ENCODE measurements at places on chromosomes 7 and 10.

DNA sequence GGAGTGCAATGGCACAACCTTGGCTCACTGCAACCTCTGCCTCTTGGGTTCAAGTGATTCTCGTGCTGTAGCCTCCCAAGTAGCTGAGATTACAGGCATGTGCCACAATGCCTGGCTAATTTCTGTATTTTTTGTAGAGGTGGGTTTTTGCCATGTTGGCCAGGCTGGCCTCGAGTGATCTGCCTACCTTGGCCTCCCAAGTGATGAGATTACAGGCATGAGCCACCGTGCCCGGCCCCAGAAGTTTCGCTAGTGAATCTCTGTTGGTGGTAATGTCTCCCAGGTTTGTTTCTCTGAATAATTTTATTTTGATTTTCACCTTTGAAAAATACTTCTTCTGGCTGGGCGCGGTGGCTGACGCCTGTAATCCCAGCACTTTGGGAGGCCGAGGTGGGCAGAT is 58.8 kb downstream of the ABRAXAS2 start:
- DNase-seq: no peak

DNA sequence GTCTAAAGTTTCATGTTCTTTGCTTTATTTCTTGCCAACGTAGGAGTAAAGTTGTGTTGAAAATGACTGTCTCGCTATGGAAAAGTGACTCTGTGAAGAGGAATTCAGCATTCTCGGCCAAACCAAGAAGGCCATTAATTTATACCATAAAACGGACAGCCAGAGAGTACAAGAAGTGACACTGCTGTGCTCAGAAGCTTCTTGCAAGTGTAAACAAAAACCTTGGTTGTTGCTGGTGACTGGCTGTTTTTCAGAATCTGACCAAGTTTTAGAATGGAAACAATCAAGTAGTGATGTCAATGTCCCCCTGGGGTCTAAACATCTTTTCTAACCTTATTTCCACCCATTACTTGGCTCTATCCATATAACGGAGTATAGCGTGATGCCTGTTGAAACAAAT is 201.9 kb downstream of the INHBA start:
- DNase-seq: no peak

GRCh38 chr10:116599991-116600390 is 9.2 kb downstream of the PNLIPRP1 start:
- no peak for DNase-seq

GRCh38 chr7:3482147-3482921 is 181.3 kb downstream of the SDK1 start:
- DNase-seq: no peak

GRCh38 chr10:97059006-97059871 is 126.5 kb downstream of the SLIT1 start:
- no peak for DNase-seq

DNA sequence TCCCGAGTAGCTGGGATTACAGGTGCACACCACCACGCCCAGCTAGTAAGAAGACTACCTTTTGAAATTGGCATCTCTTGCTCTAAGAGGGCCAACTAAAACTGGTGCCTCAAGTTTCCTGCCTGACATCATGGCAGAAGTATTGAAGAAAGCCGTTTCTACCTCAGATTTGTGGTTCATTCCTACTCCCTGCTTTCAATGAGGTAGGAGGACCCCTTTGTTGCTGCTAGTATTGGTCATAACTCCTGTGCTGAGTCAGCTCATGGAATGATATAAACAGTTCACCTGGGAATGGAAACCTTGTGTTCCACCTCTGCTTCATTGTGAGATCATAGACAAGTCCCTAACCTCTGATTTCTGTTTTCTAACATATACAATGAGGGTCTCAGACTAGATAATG is 82.8 kb downstream of the CDK6 start:
- DNase-seq: no peak

- no peak for DNase-seq
Observed at GRCh38 chr10:80191589-80192270, 13.6 kb downstream of the ANXA11 start.

- no peak for DNase-seq
Observed at GRCh38 chr7:99626661-99627060, 9.9 kb downstream of the ZSCAN25 start.

GRCh38 chr7:95993380-95993779 is 221.0 kb downstream of the DYNC1I1 start:
- no peak for DNase-seq

DNA sequence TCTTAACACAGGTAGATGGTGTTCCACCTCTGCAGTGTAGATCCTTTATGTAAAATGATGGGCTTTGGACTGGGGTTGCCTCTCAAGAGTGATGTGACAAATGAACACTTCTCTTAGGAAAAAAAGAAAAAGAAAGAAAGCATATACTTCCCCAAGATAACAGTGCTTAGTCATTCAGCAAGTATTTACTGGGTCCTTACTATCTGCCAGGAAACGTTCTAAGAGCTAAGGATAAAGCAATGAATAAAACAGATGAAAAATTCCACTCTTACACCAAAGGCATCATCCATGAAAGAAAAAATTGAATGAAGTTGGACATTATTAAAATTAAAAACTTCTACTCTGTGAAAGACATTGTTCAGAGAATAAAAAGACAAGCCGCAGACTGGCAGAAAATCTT is 177.3 kb downstream of the C7orf25 start:
- DNase-seq: no peak

- no peak for DNase-seq
Observed at GRCh38 chr7:105654095-105654686, 72.9 kb upstream of the EFCAB10 start.

DNA sequence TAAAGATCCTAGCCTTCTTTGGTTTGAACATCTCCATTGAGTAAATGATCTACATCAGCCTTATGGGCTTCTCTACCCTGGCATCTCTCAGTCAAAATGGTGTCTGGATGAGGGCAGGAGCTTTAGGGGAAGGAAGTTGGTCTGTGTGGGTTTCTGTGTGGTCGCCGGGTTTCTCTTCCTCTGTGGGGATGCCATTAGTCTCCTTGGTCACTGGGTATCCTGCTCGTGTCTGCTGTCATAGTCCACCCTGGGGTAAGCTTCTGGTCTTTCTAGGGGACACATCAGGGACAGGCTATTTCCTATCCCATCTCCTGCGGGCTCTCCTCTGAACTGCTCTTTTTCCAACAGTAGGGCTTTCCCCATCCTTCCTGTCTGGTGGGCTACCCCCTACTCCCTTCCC is 150.3 kb upstream of the NPY start:
- DNase-seq: no peak

DNA sequence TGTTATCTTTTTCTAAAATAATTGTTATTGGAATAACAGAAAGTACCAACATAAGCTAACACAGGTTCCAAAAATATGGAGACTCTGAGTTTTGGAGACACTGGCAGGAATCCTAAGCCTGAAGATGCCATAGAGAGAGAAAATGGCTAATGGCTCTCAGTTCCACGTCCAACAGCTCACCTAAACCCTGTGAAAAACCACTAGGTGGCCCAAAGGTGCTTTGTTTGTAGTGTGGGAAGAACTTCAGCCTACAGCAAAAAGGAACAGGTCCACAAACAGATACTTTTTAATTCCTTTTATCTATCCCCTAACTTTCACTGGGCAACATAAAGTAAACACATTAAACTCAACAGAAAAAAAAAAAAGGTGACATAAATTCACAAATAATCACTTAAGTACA is 272.3 kb downstream of the SEMA3D start:
- no peak for DNase-seq

- DNase-seq: no peak
Observed at GRCh38 chr7:4714767-4715409, 32.8 kb downstream of the FOXK1 start.

GRCh38 chr10:67476201-67476600 is 219.8 kb downstream of the CTNNA3 start:
- no peak for DNase-seq

DNA sequence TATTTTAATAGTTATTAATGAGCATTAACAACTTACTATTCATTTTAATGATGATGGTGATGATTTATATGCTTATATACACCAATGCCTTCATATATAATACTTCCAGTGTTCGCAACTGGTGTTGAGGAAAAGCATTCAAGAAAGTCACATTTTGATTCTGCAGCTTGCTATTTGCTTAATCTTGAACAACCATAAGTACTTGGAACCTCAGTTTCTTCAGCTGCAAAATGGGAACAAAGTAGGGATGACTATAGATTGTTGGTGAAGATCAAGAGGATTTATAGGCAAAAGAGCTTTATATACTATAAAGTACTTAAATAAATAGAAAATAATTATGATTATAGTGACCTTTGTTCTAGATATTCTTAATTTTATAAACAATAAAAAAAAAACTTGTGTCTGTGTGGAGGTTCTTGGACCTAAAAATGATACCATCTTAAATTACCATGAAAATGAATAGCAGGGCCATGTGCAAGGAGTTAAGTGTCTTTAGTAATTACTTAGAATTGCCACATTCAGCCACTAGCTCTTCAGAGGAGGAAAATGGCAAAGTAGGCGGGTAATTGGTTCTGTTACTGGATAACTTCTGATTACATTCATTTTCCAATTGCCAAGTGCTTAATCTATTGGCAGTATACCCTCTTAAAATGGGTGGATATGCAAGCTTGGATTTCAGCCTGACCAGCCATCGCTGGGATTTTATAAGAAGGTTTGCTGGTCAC is 4.5 kb downstream of the ARID5B start:
- DNase-seq: no peak

DNA sequence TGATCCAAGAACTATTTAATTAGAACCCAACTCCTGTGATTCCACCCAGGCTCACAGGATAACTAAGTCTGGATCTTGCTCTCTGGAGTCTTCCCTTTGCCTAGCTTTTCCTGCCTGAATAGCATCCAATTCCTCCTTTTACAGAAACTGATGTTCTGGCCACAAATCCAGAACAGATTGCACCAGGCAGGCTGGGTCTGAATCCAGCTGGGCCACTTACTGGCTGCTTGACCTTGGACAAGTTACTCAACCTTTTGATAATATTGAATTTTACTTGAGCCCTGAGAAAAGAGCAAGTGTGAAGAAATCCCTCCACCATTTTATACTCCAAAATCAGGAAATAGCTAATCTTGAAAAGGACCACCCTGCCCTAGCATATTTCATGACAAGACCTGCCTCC is 55.5 kb upstream of the SLC35G1 start:
- no peak for DNase-seq

- DNase-seq: no peak
Observed at GRCh38 chr7:114786455-114786854, 135.4 kb upstream of the MDFIC start.

GRCh38 chr7:152931633-152932032 is 172.1 kb downstream of the ACTR3B start:
- no peak for DNase-seq

DNA sequence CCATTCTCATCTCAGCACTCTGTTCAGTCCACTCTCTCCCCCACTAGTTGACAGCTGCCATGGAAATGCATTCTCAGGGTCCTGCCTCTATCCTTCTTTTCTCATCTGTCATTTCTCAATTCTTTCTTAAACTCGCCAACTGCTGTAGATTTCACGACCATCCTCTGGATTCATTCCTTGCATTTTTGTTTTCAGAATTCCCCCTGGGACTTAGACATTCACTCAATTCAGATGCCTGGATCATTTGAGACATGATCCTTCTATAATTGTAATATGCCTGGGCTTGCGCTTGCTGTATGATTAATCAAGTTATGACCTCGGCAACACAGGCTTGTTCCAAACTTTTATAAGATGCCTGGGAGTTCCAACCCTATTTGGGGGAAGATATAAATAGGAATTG is 104.5 kb downstream of the RAB11FIP2 start:
- DNase-seq: peak; percentile 42

GRCh38 chr7:73717025-73717807 is 2.3 kb downstream of the STX1A start:
- DNase-seq: no peak

DNA sequence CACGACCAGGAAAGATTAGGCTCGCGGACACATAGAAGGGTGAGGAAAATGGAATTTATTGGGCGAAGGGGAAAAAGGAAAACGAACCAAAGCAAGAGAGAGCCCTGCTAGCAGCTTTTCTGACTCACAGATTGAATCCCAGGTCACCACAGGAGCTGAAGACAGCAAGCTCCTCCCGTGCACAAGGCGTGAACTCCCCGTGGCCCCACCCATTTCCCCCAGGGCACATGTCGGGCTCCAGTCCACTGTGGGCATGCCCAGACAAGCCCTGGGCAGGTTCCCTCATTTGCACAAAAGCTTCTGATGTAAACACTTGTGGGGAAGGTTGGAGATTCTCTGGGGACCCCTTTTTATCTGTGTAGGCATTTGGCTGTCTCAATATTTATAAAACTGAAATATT is 582.4 kb downstream of the SUGCT start:
- DNase-seq: no peak

- DNase-seq: no peak
Observed at GRCh38 chr10:94186722-94187121, 176.0 kb downstream of the NOC3L start.

GRCh38 chr7:27703181-27703580 is 36.8 kb upstream of the TAX1BP1 start:
- no peak for DNase-seq

GRCh38 chr10:14329746-14330173 is 964 bp downstream of the FRMD4A start:
- no peak for DNase-seq

DNA sequence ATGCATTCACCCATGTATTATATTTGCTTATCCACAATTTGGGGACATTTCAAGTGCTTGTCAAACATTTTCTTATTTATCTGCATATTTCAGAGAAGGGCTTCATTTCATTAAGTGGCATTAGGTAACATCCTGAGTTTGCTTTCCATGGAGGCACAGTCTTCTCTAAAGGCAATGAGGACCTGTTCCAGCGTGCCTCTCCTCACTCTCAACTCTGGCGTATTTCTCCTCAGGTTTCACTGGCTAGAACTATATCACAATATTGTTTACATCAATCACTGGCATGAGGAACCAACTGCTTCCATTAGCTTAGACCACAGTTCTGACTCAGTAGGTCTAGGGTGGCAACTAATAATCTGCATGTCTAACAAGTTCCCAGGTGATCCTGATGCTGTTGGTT is 177.2 kb downstream of the TAX1BP1 start:
- no peak for DNase-seq

DNA sequence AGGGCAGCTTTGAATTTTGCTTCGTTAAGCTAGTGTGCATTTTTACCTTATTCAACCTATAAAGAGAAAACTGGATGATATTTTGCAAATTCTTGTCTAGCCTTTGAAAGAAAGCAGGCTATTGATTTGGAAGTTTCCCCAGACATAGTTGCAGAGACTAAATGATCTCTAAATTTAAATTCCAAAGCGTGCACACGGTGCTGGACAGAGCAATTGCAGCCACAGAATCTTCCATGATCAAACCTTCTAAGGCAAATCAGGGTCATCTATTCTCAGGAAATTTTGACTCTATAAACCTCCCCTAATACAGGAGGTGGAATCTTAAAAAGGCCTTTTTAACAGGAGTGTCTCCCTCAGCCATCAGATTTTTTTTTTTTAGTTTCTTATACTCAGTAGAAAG is 159.9 kb downstream of the MDFIC start:
- DNase-seq: no peak

DNA sequence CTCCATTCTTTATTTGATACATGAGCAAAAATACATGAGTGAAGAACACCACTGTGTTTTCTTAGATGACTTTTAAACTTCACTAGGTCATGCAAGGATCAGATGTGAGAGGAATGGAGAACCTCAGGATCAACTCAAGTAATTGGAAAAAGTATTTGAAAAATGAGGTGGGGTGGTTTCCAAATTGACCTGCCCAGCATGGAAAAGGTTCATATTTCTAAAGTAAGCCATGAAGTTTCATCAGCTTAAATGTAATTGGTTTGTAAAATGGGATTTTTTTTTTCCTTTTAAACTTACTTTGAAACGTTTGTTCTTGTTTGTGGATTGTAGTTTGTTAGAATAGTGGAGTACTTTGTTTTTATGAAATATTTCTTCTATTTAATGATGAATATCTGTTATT is 134.8 kb downstream of the MLLT10 start:
- DNase-seq: no peak

All from fibroblast of skin of left biceps (primary cell).